ENCODE measurements at places on chromosomes 2 and 18.

DNA sequence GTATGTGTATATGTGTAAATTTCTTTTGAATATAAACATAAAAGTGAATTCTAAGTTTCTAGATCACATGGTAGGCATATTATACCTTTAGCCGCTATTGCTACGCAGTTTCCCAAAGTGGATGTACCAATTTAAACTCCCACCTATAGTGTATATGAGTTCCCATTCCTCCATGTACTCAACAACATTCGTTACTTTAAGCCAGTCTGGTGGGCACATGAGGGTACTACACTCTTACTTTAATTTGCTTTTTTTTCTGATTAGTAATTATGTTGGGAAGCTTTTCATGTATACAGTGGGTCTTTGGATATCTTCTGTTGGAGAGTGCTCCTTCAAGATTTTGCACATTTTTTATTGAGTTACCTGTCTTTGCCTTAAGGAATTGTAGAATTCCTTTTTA, 683.8 kb downstream of the ERBB4 start:
- DNase-seq = no peak

DNA sequence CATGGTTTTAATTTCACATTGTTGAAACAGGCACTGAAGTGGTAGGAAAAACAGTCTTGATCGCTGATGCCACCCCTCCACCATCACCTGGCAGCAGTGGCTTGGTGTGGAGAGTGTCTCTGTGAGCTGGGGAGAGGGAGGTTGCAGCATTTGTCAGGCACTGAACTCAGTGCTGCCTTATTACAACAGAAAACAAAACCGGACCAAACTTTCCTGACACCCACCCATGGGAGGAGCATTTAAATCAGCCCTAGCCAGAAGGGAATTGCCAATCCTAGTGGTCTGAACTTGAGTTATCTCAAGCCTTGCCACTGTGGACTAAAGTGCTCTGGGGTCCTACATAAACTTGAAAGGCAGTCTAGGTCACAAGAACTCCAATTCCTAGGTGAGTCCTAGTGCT, 103.0 kb upstream of the LGALSL start:
- no peak for DNase-seq

- DNase-seq = no peak
These were observed 234.2 kb downstream of the TPGS2 start for GRCh38 chr18:36594621-36595020.

- DNase-seq = peak; percentile 32
These were observed 200.6 kb upstream of the RASGRP3 start for GRCh38 chr2:33275689-33276444.

DNA sequence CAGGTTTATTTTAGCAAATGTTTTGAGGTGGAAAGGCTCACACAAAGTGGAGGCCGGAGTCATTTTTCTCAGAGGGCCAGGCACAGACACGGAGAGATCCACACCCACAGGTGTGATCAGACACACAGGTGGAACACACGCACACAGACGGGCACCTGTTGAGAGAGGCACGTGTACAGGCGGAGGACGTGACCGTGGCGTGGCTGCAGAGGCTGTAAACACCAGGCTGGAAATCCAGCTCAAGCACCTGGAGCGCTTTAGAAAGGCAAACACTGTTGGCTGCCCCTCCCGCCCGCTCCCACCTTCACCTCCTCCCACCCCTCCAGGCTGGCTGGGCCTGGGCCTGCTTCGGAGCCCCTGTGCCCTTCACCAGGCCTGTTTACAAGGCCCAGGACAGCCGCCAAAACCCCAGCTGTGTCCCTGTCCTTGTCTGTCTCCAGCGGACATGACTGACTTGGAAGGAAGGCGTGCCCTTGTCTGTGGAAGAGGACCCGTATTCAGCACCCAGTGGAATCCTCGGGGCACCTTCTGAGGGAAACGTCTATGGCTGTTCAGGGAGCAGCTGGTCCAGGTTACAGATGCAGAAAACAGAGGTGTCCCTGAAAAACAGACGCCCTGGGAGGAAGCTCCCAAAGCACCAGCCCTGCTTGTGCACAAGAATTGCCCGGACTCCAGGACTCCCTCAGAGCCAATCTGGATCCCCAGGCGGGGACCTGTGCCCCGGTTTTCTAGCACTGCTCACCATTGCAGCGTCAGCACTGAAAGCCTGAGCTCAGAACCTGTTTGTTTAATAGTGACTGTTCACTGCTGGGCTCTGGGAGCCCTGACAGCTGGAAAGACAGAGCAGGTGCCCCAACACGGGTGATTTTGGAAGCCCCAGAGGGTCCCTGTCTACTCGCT, 134.3 kb upstream of the HAAO start:
- peak; percentile 73 for DNase-seq
